ENCODE measurements at places on chromosomes 3 and 15.

DNA sequence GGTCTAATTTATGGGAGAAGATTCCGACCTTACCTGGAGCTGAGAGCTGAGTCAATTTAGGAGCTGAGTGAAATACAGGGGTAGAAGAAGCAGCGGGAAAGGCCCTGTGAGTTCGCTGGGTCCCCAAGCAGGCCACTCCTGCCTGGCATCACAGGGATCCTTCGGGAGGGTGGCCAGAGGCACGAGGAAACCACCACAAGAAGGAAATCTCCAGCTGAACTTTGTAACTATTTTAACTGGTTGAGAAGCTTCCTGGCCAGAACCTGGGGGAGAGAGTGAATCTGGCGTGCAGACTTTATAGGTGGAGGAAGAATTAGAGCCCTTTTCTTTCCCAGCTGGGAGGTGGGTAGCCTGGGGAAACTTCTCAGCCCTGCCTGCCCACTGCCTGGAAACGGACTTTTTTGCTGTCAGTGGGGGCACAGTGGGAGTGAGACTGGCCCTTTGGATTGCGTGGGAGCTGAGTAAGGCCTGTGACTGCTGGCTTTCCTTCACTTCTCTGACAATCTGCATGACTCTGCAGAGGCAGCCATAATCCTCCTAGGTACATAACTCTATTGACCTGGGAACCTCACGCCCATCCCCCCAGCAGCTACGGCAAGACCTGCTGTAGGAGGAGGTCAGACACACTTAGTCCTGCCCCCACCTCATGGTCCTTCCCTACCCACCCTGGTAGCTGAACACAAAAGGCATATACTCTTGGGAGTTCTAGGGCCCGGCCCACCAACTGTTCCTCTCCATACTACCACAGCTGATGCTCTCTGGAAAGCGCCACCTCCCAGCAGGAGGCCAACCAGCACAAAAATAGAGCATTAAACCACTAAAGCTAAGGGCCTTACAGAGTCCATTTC lies 340.7 kb downstream of the CNTN3 start:
- DNase-seq = no peak

GRCh38 chr15:63340353-63340752 lies 41.3 kb downstream of the CA12 start:
- DNase-seq = no peak

GRCh38 chr3:44995142-44995770 lies 19.2 kb downstream of the EXOSC7 start:
- no peak for DNase-seq

DNA sequence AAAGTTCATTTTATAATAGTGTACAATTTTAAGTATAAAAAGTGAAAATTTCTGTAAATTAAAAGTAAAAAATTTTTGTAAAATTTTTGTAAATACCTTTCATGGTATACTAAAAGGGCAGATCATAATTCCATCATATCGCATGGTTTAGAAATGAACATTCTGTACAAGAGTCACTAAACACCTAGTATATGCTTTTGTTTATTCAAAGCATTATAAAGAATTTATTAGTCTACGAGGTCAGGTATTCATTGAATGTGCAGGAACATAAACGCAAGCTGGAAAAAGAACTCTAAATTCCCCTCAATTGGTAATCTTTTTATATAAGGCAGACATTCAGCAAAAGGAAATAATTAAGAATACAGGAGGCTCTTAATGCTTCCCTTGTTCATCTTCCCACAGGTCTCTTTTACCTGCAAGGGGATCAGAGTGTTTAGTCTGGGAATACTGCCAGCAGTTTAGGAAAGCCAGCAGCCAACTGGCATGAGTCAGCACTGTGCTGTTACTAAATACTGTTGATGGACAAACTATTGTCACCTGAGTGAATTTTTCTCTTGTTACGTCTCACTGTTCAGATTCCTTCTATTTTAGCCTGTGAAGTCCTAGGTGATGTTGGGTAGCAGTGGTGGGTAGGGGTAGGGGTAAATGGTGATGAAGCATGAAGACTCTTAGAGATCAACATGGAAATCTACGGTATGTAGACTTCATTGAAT lies 70.1 kb downstream of the UQCC5 start:
- no peak for DNase-seq

- no peak for DNase-seq
Observed at GRCh38 chr3:188257384-188258026, 103.5 kb downstream of the LPP start.

DNA sequence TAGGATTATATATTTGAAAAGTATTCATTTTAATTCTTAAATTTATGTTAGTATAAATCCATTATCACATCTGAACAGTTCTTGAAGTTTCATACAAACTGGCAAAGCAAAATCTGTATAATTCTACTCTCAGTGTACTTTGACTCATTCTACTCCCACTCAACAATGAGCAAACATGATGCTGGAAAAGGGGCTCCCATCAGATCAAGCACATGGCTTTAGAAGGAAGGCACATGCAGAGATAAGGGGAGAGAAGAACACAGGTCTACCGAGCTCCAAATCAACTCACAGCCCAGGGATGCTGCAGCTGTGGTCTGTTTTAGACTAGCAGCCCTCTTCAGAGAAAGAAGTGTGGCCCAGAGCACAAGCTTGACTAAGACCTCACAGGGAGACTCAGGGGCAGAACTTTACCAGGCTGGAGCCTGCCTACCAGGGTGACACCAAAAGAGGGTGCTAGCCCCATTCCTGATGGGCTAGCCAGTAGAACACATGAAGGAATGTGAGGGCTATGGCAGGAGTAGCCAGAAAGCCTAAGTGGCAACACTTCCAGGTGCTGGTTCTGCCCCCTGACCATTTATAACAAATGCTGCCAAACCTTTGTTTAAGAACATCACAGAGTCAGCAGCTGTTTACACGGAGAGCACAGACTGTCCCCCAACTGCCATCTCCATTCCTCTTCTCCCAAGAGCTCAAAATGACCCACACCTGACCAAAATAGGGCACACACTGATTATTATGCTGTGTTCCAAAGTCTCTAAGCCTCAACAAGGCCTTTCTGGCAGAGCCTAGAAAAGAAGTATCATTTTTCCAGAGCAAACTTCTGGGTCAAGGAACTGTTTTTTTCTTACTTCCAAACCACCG lies 19.5 kb downstream of the SEC22C start:
- no peak for DNase-seq

DNA sequence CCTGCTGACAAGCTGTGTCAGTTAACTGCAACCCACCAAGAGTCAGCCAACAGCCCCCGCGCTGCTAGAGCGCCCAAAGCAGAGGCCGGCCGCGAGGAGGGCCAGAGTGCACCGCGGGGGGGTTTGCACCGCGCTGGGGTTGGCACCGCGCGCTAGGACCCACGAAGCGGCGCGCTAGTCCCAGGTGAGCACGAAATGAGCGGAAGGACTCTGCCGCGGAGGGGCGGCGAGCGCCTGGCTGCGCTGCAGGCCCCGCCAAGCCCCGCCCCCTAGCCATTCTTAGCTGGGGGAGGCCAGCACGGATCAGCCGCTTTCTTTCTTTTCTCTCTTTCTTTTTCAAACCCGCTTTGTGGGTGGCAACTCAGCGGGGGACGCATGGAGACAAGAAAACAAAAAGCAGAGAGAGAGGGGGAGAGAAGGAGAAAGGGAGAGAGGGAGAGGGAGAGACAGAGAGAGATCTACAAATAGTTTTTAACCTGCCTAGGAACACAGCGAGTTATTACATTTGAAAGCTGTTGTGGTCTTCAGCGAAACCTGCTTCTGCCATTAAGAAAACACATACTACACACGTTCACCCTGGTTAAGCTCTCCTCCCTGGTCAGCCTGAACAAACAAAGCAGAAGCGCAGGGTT lies 6.9 kb upstream of the FOXB1 start:
- no peak for DNase-seq

DNA sequence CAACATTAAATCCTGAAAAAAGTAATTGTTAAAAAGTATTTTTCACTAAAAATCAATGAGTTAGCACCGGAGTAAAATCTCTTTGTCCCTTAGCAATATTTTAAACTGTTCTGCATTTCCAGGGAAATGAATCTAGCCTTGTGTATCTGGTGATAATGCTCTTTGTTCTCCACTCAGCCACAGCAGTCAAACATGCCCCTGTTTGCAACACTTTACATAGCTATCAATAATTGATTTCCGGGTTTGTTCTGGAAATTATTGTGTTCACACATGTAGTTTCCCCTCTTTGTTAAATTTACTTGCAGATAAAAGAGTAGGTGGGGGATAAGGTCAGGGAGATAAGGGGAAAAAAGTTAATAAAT lies 3.6 kb upstream of the A4GNT start:
- no peak for DNase-seq

GRCh38 chr15:44813231-44813630 lies 76.9 kb downstream of the TRIM69 start:
- DNase-seq = no peak

DNA sequence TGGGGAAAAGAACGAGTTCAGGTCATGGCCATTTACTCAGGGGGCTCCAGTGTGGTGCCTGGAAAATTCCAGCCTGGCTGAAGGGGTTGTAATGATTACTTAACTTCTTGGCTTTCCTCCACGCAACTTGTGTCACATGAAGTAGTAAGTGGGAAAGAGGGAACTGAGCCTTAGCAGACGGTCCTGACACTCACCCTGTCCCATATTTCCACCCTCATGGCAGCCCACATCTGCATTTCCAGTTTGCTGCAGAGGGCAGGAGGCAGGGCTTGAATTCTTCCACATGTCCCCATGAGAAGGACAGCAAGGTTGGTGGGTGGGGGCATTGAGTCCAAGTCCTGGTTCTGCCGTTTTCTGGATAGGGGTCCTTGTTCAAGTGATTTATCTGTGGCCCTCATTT lies 7.8 kb upstream of the CAMP start:
- no peak for DNase-seq

- DNase-seq = no peak
Observed at GRCh38 chr3:7392206-7392605, 531.3 kb downstream of the GRM7 start.

DNA sequence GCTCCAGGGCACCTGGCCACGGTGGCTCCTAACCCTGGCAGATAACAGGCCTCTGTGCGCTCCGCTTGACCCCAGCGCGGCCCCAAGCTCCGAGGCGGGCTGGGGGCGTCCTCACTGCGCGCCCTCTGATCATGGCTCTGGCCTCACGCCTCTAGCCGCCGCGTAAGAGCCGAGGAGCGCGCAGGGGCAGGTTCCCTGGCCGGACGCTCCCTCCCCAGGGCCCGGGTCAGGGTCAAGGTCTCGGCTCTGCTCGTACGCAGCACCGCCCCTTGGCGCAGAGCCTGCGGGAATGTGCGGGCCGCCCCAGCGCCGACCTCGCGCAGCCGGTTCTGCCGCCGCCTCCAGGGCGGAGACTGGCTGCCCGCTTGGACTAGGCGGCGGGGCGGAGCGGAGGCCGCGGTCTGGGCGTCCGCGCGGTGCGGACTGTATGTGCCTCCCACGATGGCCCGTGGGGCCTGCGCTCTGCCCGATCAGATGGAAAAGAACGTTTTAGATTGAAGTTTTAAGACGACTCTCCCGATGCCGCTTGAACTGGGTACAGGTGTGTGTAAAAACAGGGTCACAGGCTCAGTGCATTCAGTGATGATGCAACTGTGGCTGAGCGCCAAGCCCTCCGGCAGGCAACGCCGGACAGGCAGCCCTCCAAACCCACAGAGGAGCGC lies 40.8 kb downstream of the CHST14 start:
- no peak for DNase-seq

DNA sequence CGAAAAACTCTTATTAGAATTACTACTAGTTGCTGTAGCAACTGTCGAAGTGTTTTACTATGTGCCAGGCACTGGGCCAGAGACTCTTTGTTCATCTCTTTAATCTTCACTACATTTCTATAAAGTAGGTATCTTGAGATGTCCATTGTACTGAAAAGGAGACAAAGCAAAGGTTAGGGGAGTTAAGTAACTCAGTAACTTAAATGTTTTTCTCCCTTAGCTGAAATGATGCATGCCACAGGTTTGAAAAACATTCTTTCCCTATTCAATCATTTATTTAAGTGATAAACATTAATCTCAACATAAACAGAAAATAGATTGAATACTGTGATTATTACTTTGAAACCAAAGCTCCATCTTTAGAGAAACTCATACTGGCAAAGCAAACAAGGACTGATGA lies 776.2 kb downstream of the FHIT start:
- DNase-seq = no peak

GRCh38 chr3:49839193-49839809 lies 17.1 kb downstream of the TRAIP start:
- peak; percentile 71 for DNase-seq

DNA sequence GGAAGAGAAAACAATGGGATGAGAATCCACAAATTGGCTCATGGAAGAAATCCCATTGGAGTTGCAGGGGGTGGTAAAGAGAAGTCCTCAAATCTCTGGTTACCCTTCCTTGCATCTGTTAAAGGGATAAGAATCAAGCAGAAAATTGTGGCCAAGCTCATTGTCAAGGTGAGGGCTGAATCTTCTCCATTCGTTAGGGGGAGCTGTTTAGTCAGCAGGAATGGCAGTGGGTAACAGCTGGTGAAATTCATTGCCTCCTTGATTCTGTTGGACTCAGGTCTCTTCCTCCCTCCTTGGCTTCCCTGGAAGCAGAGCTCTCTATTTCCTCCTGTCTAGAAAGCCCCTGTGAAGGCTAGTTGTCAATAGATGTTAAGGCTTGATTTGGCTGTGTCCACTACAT lies 343.1 kb upstream of the SEMA6D start:
- DNase-seq = no peak

DNA sequence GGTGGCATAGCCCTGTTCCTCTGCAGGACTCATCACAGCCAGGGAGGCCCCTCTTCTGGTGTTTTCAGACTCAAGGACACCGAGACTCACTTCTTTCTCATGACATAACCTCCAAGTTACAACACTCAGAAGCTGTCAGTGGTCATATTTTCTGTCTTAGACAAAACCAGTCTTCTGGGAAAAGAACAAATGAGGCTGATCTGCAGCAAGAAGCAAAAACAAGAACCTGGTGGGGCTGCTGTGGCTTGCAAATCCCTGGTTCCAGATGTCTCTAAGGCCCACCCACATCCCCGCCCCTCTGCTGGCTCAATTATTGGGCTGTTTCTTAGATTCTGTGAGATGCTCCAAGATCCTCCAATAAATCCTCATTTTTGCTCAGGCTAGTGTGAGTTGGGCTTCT lies 16.6 kb upstream of the LOXL1 start:
- DNase-seq = no peak

DNA sequence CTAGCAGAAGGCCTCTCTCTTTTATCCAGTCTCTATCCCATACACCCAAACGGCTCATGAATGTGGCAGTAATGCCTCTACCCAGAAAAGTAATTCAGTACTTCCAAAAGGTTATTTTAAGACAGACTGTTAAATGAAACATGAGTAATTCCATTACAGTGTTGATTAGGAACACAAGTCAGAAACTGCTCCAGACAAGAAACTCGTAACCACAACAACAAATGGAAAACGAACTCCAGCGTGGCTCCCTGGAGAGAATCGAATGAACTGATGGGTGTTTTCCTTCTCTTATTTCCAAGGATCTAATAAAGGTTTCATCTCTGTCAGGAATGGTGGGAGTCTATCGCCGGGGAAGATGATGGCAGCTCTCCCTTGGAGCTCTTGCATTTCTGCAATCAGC lies 228.4 kb downstream of the MAGI1 start:
- DNase-seq = no peak

GRCh38 chr15:83973816-83974215 lies 261.8 kb upstream of the GOLGA6L4 start:
- no peak for DNase-seq

- DNase-seq = no peak
Observed at GRCh38 chr3:105866656-105867653, 1.9 kb downstream of the CBLB start.

- DNase-seq = no peak
Observed at GRCh38 chr3:49807431-49808114, 4.5 kb downstream of the INKA1 start.
